ENCODE measurements at places on chromosomes 4 and X.
A peak's percentile ranks its signal among the peaks of the same experiment; 100 is the strongest.

GRCh38 chr4:53121264-53121865 is 244.5 kb downstream of the SCFD2 start:
- no peak for DNase-seq

DNA sequence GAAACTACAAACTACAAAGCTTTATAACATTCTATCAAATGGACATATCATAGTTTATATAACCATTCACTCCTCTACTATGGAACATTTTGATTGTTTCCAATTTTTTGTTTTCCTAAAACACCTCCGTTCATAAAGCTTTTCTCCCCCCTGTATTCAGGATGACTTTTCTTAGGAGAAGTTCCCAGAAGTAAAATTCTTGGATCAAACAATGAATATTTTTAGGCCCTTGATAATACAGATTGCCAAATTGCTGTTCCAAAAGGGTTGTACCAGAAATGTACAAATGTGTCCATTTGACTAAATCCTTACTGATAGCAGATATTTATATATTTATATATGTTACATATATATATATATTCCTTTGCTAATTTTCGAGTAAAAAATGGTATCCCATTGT is 77.8 kb downstream of the GPC3 start:
- no peak for DNase-seq

GRCh38 chr4:43133566-43133965 is 241.1 kb downstream of the GRXCR1 start:
- DNase-seq: no peak

DNA sequence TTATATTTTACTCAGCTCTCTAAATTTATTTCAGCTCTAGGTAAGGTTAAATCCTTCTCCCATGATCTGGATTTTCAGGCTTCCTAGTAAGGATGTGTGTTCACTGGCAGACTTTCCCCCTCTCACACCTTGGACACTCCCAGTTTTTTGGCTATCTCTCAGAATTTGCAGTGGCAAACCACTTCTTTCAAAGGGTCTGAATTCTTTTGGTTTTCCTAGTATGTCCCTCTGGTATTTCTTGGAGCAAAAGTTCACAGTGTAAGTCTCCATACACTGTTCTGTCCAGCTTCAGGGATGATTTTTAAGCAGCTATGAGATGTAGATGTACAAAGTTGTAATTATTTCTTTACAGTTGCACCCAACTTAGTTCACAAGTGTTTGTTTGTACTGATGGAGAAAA is 653.8 kb upstream of the GALNT7 start:
- no peak for DNase-seq

- no peak for DNase-seq
These were observed 14.2 kb downstream of the CPE start for GRCh38 chr4:165393051-165393450.

DNA sequence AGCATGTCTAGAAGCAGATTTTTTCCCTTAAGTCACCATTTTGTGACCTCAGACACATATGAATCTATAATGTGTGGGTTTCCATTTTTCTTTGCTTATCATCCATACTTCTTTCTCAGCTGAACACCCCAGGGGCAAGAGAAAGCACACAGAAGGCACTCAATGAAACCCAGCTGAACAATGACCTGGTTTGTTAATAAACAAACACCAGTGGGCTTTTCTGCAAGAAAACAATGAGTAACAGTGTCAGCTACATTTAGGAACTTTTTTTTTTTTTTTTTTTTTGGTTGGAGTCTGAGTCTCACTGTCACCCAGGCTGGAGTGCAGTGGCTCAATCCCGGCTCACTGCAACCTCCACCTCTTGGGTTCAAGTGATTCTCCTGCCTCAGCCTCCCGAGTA is 40.7 kb upstream of the KLF3 start:
- no peak for DNase-seq

- DNase-seq: no peak
These were observed 28.4 kb downstream of the PAK3 start for GRCh38 chrX:111124418-111124817.

GRCh38 chr4:87855559-87855958 is 22.8 kb downstream of the MEPE start:
- no peak for DNase-seq

- no peak for DNase-seq
These were observed 224.0 kb upstream of the BMP3 start for GRCh38 chr4:80806472-80806871.

- DNase-seq: peak; percentile 70
These were observed 90.2 kb downstream of the CXCL13 start for GRCh38 chr4:77695774-77696173.

DNA sequence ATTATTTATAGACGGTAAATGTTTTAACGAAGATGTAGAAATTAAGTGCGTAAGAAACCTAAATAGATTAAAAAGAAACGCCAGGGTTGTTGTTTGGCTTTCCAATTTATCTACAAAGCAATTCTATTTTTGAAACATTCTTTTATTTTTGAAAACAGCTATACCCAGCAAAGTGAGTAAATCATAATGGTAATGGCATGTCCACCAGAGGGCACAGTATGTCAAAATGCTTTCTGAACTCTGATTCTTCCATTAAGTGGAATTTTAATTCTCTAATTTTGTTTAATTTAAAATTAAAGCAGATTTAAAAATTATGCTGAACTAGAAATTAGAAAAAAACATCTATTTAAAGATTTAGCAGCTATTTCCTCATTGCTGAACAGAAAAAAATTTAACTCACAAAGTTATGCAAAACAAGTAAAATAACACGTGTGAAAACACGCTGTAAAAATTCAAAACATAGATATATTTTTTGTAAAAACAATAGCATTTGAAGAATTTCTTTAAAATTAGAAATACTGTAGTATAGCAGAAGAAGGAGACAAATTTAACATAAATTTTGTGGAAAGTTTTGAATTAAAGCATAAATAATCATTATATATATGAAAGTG is 26.5 kb downstream of the RASSF6 start:
- no peak for DNase-seq

- DNase-seq: no peak
These were observed 264.6 kb downstream of the SPRY1 start for GRCh38 chr4:123661080-123661737.

DNA sequence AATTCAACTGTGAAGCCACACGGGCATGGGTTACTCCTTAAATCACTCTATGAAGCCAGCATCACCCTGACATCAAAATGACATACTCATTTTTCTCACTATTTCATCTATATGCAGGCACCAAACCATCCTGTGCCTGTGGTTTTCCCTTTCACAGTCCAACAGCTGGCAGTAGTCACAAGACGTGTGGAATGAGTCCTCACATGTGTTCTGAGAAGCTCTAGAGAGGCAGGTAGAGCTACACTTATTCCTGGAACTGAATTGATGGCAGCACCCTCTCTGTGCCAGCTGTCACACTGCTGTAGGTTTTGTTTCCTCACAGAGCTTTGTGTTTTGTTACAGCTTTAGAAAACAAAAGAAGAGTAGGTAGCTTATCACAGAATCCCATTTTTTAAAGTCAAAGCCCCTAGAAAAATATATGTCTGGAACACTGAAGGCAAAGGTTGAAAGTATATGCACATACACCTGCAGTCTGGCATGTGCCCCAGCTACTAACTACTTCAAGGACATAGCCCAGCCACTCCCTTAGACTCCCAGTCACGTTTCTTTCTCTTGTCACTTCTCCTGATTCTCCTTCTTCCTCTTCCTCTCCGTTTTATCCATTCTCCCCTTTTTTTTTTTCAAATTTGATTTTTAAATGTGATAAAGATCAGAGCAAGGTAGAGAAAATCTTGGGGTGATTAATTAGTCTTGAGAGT is 107.1 kb downstream of the ANXA10 start:
- no peak for DNase-seq

DNA sequence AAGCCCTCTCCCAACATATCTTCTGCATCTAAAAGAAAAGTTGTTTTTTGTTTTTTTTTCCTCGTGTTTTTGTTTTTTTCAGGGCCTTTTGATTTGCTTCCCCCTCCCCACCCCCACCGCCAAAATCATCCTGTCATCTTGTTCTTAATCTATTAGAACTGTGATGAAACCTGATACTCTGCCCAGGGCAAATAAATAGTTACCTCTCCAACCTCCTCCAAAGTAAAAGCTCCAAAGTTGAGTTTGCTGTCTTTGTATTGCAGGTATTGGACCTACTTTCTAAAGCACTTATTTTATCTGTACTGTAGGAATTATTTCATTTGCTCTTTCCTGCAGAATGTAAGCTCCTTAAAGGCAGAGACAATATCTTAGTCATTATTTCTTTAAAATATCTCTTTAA is 172.9 kb downstream of the SOWAHB start:
- DNase-seq: no peak

DNA sequence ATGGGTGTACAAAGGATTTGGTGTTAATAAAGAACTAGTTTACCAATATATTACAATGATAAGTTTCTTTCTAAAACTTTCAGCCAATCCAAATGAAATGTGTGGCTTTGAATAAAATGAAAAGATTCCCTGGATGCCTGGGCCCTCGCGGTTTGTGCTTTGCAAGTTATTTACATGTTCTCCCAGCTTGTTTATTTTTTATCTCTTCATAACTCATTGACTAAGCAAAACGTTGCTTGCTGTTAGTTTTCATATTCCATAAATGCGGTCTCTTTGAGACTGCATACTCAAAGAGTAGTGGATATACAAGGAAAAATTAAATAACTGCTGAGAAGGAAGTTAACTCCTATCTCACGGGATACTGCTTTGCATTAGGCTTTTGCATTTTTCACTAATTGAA is 26.0 kb downstream of the FHDC1 start:
- DNase-seq: no peak

- DNase-seq: no peak
These were observed 55.3 kb downstream of the EGF start for GRCh38 chr4:109967798-109968520.

DNA sequence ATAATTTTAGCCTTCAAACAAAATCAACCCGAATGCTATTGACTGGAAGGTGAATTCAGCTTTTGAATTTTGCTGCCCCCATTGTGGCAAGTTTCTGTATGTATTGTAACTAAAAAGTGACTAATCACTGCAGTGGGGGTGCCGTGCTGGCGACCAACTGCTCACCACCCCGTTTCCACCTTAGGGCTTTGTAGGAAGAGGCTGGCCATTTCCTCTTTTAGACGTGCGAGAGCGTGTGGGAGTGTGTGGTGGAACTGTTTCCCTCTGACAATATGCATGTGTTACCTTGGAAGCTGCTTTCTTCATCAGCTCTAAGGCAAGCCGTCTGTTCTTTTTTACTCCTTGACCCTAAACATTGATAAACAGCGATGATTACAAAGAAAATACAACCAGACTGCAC is 78.8 kb downstream of the SEL1L3 start:
- DNase-seq: no peak

Measured in AG08396 (cell line).